GM06990 (cell line): ENCODE measurements at places on chromosomes 2 and 18.

DNA sequence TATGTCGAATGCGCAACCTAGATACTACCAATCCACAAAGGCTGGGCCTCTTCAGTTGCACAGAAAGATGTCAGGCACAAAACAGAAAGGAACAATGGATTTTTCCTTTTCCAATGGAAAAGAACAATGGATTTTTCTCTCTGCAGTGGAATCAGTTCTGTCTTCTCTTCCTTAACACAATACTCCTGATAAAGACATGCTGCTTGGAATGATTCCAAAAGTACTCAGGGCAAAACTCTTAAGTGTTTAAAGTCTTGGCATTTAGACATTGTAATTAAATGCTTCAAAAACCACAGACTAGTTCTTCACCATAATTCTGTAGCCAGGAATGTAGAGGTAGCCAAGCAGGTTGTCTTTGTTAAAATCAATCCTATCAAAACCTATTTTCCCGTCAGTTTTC is 46.7 kb upstream of the FLACC1 start:
- no peak for DNase-seq

- DNase-seq: no peak
These were observed 87.2 kb downstream of the ESCO1 start for GRCh38 chr18:21513292-21513691.

GRCh38 chr2:239328351-239329191 is 72.2 kb downstream of the HDAC4 start:
- no peak for DNase-seq

GRCh38 chr2:154481336-154481735 is 217.2 kb upstream of the KCNJ3 start:
- no peak for DNase-seq

DNA sequence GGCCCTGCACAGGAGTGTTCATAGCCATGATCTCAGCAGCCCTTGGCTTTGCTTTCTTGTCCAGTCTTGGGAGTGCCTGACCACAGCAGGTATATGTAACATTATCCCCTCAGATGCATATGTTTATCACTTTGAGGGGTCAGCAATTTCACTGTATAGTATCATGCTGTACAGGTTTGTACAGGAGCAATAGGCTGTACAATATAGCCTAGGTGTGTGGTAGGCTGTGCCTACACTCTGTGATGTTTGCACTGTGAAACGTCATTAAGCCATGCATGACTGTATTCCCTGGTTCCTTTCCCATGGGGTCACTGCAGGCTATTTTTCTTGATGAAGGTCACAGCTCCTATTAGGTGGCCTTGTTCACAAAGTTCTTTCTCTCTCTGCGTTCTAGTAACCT is 4.7 kb upstream of the IL36G start:
- no peak for DNase-seq

DNA sequence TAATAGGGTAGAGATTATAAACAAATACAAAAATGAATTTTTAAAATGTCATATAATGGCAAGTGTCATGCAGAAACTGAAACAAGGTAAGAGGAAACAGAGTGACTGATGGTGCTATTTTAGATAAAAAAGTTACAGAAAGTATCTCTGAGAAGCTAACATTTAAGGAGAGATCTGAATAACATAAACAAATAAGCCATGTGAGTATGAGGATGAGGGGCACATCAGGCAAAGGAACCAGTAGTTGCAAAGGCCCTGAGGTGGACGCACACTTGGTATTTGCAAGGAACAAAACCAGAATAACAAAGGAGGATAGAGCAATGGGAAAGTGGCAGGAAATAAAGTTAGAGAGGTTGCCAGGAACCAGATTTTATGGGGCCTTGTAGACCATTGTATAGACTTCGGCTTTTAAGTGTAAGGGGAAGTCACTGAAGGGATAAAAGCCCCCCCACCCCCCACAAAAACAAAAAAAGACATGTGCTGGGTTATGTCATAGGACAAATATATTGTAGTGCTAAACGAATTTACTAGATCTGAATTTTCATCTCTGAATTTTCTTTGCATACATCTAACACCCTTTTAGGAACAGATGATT is 159.2 kb downstream of the DTNB start:
- peak; percentile 28 for DNase-seq

GRCh38 chr18:34978953-34979608 is 62.1 kb upstream of the MAPRE2 start:
- DNase-seq: no peak

- DNase-seq: no peak
These were observed 29.6 kb downstream of the IGFBP5 start for GRCh38 chr2:216665717-216666116.

GRCh38 chr2:84986018-84986417 is 15.1 kb downstream of the KCMF1 start:
- DNase-seq: no peak

GRCh38 chr2:23624378-23624777 is 239.4 kb downstream of the KLHL29 start:
- DNase-seq: no peak

- no peak for DNase-seq
These were observed 26.8 kb downstream of the COX7A2L start for GRCh38 chr2:42334220-42334619.

- DNase-seq: peak; percentile 16
These were observed 43.4 kb upstream of the KYNU start for GRCh38 chr2:142834021-142834420.
